ENCODE measurements at places on chromosomes 7 and 10.

DNA sequence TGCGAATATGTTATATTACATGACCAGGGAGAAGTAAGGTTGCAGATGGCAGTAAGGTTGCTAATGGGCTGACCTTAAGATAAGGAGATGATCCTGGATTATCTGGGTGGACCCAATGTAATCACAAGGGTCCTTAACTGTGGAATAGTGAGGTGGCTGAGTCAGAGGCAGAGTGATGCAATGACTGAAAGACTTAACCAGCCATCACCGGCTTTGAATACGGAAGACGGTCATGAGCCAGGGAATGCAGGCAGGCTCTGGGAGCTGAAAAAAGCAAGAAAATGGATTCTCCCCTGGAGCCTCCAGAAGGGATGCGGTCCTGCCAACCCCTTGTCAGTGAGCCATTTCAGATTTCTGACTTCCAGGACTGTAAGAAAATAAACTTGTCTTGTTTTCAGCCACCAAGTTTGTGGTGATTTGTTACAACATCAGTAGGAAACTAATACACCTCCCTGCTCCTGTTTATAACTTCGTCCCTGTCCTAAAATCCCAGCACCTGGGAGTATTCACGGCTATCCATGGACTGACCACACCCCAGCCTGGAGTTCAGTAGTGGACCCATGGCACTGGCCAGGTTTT, 4.6 kb upstream of the C10orf95 start:
- peak; percentile 44 for DNase-seq

DNA sequence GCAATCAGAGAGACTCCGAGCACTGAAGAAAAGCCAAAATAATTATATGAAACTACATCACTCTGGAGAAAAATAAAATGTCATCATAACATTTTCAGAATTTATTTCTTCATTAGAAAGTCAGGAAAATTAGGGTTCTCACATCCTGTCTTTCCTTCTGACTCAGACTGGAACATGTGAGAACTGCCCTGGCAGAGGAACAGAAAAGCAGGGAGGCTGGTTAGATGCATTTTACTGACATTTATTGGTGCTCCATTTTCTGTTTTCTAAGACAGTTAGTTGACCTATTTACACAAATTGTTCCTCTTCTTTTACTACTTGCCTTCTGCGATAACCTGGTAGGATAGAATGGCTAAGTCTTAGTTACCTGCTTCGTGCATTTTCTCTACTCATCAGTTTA, 58.6 kb upstream of the ANK3 start:
- no peak for DNase-seq

GRCh38 chr10:85927952-85928665, 438.5 kb downstream of the GRID1 start:
- no peak for DNase-seq

GRCh38 chr7:82442492-82443035, 1.0 kb downstream of the CACNA2D1 start:
- no peak for DNase-seq

GRCh38 chr10:6342096-6342685, 139.5 kb downstream of the PFKFB3 start:
- no peak for DNase-seq

DNA sequence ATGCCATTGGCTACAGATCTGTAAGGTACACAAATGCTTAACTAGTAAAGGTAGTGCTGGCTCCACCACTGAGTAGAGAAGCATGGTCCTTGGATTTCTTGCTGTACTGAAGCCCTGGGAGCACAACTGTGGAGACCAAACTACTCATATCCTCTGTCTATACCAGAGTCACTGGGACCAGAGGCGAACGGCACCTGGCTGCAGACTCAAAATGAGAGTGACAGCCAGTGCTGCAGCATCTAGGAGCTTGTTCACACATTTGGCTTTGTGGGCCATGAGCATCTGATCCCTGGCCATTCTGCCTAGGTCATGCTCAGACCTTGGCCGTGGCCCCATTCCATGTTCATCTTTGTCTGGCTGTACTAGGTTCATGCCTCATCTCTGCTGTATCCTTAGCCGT, 31.9 kb downstream of the LRRC18 start:
- no peak for DNase-seq

DNA sequence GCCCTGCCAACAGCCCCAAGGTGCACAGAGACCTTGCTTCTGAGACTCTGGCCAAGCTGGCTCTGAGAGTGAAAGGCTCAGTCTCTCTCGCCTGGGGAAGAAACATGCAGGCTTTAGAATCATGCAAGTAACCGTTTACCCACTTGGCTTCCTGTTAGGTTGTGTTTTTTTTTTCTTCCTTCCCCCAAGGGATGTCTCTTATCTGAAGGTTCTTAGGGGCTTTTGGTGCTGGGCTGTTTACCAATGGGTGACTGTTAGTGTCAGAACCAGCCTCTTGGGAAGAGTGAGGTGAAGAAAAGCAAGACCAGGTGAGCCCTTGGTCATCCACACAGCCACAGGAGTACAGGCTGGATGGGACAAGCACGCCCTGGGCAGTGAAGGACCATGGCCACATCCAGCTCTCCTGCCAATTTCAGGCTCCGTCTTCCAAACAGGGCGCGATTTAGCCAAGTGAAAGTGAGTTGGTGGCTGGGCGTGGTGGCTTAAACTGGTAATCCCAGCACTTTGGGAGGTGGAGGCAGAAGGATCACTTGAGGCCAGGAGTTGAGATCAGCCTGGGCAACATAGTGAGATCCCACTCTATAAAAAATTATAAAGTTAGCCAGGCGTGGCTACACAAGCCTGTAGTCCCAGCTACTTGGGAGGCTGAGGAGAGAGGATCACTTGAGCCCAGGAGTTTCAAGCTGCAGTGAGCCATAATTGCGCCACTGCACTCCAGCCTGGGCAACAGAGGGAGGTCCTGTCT, 76.3 kb upstream of the CUX1 start:
- no peak for DNase-seq

DNA sequence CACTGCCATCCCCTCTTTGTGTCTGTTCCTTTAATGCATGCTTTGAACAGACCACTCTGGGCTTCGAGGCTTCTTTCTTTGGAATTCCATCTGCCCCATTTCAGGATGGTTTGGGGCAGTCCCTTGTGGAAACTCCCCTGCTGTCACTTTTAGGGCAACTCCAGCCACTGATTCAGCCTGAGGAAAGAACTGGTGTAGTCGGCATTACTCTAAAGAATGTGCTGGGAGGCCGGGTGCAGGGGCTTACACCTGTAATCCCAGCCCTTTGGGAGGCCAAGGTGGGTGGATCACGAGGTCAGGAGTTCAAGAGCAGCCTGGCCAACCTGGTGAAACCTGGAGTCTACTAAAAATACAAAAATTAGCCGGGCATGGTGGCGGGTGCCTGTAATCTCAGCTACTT, 358.1 kb upstream of the NUPR2 start:
- no peak for DNase-seq

DNA sequence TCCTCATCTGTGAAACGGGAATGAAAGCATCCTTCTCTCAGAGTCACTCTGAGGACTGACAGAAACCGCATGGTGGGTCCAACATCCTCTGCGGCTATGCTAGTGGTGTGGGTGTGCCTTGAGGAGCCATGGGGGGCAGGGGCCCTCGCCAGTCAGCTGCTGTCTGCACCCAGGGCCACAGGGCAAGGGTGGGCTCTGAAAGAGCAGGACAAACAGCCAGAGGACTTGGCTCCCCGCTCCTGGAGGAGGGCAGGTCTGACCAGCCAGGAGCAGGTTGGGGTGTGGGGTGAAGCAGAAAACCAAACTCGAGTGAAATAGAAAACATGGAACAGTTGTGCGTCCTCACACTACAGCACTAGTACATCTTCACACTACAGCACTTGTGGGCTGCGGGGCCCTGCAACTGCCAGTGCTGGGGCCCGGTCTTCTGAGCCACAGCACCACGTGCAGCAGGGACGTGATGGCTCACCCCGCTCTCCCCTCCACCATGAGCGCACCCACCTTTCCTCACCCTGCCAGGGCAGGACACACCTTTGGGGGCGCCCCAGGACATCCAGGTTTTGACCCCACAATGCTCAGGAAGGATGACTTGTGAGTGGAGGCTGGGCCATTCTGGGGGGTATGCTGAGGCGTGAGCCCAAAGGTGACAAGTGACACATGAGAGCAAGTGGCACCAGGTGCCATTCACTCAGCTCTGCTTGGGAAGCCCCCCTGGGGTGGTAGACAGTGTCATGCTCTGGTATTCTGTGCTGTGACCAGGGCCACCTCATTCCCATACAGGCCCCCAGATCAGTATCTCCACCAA, 96.1 kb upstream of the RET start:
- DNase-seq: no peak

DNA sequence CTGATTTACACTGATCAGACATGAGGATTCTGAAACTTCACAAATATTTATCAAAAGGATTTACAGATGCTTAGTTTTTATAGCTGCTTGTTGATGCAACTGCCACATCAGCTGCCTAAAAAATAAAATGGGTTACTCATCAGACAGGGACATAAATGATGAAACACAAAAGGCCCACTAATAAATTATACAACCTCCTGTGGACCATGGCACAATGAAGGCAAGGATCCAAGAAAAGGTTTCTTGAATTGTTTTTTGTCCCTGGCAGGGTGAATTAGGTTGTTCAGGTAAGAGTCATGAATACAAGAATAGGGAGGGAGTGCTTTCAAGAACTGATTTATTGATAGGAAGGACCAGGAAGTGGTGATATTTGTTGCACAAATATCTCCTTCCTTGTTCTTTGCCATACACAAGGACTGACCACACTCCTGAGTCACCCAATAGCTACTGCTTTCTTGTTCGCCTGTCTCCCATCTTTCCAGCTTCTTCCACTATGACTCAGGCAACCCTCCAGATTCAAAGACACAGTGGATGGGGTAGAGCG, 234.5 kb downstream of the AHR start:
- DNase-seq: peak; percentile 17

GRCh38 chr7:106623853-106624252, 37.1 kb downstream of the CCDC71L start:
- DNase-seq: no peak

GRCh38 chr7:94417901-94418300, 23.2 kb downstream of the COL1A2 start:
- DNase-seq: no peak

All from SW480 (cell line).